Stomach (tissue), 19 donors: ENCODE measurements at places on chromosomes 7 and 10. TPM values are rescaled to one million over a fixed set of nuclear protein-coding genes. Genes with fewer than 3 reads are reported as not detected.

- H3K4me3 ChIP-seq: no peak overlapping the region
- H3K27me3 ChIP-seq: no peaks in the 10 kb centered on the region
- H3K36me3 ChIP-seq: no peaks in the 10 kb centered on the region
These were observed 183.2 kb downstream of the PRPF18 start for GRCh38 chr10:13769946-13770345.

The DKK1 gene
- total RNA-seq: 3.5 TPM

DNA sequence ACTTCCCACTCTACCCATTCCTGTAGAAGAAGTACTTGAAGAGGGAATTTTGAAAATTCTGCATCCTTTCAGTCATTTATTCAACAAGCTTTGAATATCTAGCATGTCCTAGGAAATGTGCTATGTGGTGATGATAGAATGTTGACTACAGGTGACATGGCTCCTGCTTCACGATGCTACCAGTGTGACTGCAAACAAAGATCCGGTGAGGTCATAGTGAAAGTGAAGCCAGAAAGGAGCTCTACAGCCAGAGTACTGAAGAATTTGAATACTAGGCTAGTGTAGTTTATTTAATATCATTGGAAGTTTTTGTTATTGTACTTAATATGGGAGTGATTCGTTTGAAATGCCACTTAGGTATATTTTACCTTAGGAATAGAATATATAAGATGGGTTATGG lies 348.1 kb downstream of the TFEC start:
- no peaks in the 10 kb centered on the region for H3K27me3 ChIP-seq
- H3K36me3 ChIP-seq: no peaks in the 10 kb centered on the region
- peaks cover 15% of the 10 kb centered on the region for H3K4me1 ChIP-seq
- DNase-seq: no peak
- H3K4me3 ChIP-seq: no peak overlapping the region
- no peak overlapping the region for H3K27ac ChIP-seq

DNA sequence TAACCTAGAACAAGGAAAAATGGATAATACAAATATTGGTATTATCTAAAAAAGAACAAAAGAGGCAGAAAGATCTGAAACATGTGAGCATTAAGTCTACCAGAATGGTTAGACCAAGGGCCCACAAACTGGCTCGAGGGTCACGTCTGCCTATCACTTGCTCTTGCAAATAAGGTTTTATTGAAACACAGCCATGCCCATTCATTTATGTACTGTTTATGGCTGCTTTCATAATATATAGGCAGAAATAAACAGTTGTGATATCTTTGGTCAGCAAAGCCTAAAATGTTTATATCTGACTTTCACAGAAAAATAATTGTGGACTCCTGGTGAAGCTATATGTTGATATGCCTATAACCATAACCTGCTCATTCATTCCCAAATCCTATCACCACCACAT lies 71.8 kb downstream of the AASS start:
- no peaks in the 10 kb centered on the region for H3K4me1 ChIP-seq
- H3K27me3 ChIP-seq: no peaks in the 10 kb centered on the region
- peaks cover 33% of the 10 kb centered on the region for H3K36me3 ChIP-seq
- no peak overlapping the region for H3K4me3 ChIP-seq
- no peak overlapping the region for H3K27ac ChIP-seq

- DNase-seq: peak; percentile 39
- H3K4me3 ChIP-seq: no peak overlapping the region
- peaks cover 32% of the 10 kb centered on the region for H3K4me1 ChIP-seq
- H3K36me3 ChIP-seq: no peaks in the 10 kb centered on the region
- H3K27me3 ChIP-seq: no peaks in the 10 kb centered on the region
These were observed 82.9 kb downstream of the CADPS2 start for GRCh38 chr7:122803323-122803722.

DNA sequence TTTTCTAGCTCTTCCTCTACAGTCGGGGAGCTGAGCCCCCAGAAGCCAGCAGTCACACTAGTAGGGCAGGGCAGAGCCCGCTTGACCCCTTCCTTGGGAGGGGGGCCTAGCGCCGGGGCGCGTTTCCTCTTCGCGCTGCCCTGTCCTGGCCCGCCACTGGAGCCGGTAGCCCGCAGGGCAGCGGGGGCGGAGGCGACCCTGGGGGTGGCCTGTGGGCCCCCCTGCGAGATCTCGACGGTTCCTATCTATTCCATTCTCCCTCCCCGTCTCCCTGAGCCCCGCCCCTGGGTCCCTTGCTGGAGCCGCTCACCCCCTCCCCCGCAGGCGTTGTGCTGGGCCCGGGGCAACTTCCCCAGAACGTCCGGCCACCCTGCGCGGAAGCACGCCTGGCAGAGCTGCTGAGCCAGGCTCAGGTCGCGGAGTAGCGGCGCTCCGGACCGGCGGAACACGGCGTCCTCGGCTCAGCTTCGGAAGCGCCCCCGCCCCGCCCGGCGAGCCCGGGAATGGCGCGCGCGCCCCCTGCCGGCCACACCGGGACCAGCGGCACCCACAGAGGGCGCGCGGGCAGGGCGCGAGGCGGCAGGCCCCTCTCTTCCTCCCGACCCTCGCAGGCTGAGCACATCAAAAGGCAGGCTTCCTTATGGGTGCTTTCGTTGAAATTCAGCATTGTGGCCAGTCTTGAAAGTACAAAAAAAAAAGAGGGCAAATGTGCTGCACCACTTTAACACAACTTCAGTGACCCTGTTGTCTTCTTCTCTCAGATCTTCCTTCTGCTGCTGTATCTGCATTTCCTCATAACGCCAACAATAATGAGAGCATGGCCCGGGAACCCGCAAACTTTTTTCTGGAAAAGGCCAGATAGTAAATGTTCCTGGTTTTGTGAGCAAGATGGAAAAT lies 327.6 kb downstream of the TNS3 start:
- H3K27me3 ChIP-seq: peaks cover 4% of the 10 kb centered on the region
- no peaks in the 10 kb centered on the region for H3K36me3 ChIP-seq
- peak; percentile 84 for DNase-seq
- H3K4me1 ChIP-seq: peaks cover 23% of the 10 kb centered on the region
- H3K27ac ChIP-seq: peak overlapping the region; percentile 79
- peak overlapping the region; percentile 50 for H3K4me3 ChIP-seq

DNA sequence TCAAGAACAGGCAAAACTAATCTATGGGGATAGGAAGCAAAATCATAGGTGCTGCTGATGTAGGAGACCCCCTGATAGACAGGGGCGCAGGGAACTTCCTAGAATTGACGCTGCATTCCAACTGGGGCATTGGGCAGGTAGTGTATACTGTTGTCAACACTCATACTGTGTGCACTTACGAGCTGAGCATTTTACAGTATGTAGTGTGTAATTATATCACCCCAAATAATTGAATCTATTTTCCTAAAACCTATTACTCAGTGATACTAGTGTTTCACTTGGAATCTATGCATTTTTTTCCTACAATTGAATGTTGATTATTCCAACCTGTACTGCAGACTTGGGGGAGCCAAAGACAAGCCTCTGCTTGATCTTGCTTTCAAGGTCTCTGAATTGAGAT lies 207.0 kb upstream of the PRKCQ start:
- DNase-seq: no peak
- no peaks in the 10 kb centered on the region for H3K36me3 ChIP-seq
- H3K27ac ChIP-seq: no peak overlapping the region
- no peaks in the 10 kb centered on the region for H3K4me1 ChIP-seq
- no peak overlapping the region for H3K4me3 ChIP-seq

DNA sequence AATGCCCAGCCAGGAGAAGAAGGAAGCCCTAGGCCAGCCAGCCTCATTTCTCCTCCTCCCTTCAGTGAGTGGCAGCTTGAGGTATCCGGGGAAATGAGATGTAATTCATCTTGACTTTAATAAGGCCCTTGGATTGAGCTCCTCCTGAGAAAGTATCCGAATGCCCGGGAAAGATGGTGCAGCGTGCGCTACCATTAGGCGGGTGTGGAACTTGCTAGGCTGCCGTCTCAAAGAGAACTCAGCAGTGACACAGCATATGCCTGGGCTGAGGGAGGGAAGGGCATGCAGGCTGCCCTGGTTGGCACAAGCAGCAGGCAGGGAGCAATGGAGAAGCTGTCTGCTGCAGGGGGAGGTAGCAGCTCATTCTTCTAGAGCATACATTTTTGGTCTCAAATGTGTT lies 659.8 kb upstream of the FOXK1 start:
- no peak overlapping the region for H3K4me3 ChIP-seq
- no peaks in the 10 kb centered on the region for H3K4me1 ChIP-seq
- no peak for DNase-seq
- no peak overlapping the region for H3K27ac ChIP-seq
- H3K36me3 ChIP-seq: no peaks in the 10 kb centered on the region

GRCh38 chr10:14971867-14972448 lies 12.8 kb downstream of the MEIG1 start:
- H3K36me3 ChIP-seq: no peaks in the 10 kb centered on the region
- no peak overlapping the region for H3K27ac ChIP-seq
- peaks cover 4% of the 10 kb centered on the region for H3K4me1 ChIP-seq
- DNase-seq: peak; percentile 45

DNA sequence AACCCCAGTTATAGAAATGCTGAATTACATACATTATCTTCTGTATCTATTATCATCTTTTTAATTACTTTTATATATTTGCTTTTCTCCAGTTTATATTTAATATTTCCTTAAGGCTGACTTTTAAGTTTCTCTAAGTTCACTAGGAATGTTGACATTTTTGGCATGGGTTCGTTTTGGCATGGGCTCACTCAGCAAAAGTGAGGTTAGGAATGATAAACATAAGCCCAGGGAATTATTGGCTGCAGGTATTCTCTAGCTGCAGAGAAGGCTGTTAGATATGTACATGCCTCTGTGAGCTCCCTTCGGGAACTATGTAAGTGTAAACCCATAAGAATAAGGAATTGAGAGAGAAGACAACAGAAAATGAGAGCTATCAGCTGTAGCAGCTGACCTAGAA lies 63.6 kb upstream of the RAB18 start:
- H3K27ac ChIP-seq: no peak overlapping the region
- no peaks in the 10 kb centered on the region for H3K36me3 ChIP-seq
- no peak overlapping the region for H3K4me3 ChIP-seq
- H3K4me1 ChIP-seq: peaks cover 8% of the 10 kb centered on the region
- DNase-seq: peak; percentile 54

The TSPAN14 gene
- 42.9 TPM for total RNA-seq

DNA sequence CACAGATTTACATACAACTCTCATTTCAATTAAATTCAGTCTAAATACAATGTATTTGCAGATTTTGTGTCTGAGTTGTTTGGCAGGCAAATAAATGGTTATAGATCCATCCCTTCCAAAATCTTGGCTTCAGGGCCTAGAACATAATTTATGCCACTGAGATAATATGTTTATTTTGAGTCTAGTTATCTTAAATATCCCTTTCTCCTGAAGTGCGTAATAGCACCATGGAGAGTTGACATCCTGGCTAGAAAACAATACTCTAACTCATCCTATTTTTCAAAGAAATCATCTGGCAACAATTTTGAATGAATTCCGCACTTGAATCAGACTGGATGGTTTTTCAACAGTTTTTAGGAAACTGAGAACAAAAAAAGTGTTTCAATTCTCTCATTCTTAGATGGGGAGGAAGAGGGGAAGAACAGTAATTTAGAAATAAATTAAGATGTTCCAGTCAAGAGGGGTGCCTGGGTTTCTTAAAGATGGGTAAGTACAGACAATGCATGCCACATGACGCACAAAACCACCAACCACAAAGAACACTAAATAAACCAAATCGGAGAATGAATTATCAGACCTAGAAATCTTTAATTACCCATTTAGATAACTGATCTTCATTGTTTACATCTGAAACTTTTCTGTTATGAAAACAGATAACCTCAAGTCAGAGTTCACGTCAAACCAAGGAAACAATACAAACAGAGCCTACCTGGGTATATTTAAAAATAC lies 228.7 kb upstream of the PTN start:
- no peaks in the 10 kb centered on the region for H3K27me3 ChIP-seq
- no peak overlapping the region for H3K4me3 ChIP-seq
- no peaks in the 10 kb centered on the region for H3K36me3 ChIP-seq
- peak; percentile 63 for DNase-seq
- no peaks in the 10 kb centered on the region for H3K4me1 ChIP-seq

The PDE1C gene
- 54.2 TPM for total RNA-seq

The CYP2E1 gene
- 4.1 TPM for total RNA-seq

DNA sequence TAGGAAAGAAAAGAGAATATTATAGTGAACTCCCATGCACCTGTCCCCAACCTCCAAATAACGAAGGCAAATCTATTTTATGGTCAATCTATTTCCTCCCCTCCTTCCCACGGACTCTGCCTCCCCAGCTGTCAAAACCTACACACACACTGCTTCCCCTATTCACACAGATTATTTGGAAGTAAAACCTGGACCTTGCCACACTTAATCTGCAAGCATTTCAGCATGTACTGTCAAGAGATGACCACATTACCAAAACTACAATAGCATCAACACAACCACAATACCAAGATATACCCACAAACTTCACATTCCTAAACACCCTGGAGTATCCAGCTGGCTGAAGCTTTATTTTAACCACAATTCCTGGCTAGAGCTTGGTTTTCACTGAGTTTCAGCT lies 27.8 kb upstream of the KCNK18 start:
- no peak overlapping the region for H3K27ac ChIP-seq
- H3K4me3 ChIP-seq: no peak overlapping the region
- DNase-seq: no peak
- H3K36me3 ChIP-seq: no peaks in the 10 kb centered on the region
- H3K4me1 ChIP-seq: peaks cover 39% of the 10 kb centered on the region
- H3K27me3 ChIP-seq: peaks cover 8% of the 10 kb centered on the region

GRCh38 chr10:130782467-130782866 lies 529.1 kb downstream of the TCERG1L start:
- H3K4me3 ChIP-seq: no peak overlapping the region
- no peaks in the 10 kb centered on the region for H3K4me1 ChIP-seq
- H3K27me3 ChIP-seq: no peaks in the 10 kb centered on the region
- no peak for DNase-seq
- no peaks in the 10 kb centered on the region for H3K36me3 ChIP-seq

The TOMM7 gene
- total RNA-seq: 113 TPM

- no peak overlapping the region for H3K4me3 ChIP-seq
- DNase-seq: no peak
- no peaks in the 10 kb centered on the region for H3K27me3 ChIP-seq
- peaks cover 44% of the 10 kb centered on the region for H3K4me1 ChIP-seq
- H3K36me3 ChIP-seq: no peaks in the 10 kb centered on the region
- no peak overlapping the region for H3K27ac ChIP-seq
These were observed 60.5 kb downstream of the PWWP2B start for GRCh38 chr10:132457328-132458070.

GRCh38 chr10:112809736-112810135 lies 140.3 kb upstream of the TCF7L2 start:
- H3K27ac ChIP-seq: no peak overlapping the region
- DNase-seq: no peak
- no peaks in the 10 kb centered on the region for H3K27me3 ChIP-seq
- no peak overlapping the region for H3K4me3 ChIP-seq

The GIMAP5 gene
- 21.1 TPM for total RNA-seq

DNA sequence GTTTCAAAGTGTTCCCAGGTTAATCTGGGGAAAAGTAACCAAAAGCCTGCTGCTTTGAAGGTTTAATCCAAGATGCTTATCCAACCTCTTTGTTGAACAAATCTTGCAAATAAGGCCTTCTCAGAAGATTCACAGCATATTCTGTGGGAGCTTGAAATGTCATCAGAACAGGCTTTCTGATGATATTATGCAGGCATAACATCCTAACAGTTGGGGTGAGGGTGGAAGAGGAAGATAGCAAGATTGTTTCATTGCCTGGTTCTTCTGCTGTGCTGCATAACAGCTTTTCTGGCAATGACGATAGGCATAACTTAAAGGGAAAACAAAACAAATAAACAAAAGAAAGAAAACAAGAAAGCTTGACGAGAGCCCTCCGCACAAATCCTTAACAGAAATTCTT lies 217.4 kb downstream of the PHF14 start:
- no peaks in the 10 kb centered on the region for H3K27me3 ChIP-seq
- DNase-seq: no peak
- no peaks in the 10 kb centered on the region for H3K36me3 ChIP-seq
- no peak overlapping the region for H3K27ac ChIP-seq
